ENCODE measurements at places on chromosomes 1 and 21.
A peak's percentile ranks its signal among the peaks of the same experiment; 100 is the strongest.

- DNase-seq = peak; percentile 84
Measured at GRCh38 chr1:173202424-173203145, 4.5 kb downstream of the TNFSF4 start.

DNA sequence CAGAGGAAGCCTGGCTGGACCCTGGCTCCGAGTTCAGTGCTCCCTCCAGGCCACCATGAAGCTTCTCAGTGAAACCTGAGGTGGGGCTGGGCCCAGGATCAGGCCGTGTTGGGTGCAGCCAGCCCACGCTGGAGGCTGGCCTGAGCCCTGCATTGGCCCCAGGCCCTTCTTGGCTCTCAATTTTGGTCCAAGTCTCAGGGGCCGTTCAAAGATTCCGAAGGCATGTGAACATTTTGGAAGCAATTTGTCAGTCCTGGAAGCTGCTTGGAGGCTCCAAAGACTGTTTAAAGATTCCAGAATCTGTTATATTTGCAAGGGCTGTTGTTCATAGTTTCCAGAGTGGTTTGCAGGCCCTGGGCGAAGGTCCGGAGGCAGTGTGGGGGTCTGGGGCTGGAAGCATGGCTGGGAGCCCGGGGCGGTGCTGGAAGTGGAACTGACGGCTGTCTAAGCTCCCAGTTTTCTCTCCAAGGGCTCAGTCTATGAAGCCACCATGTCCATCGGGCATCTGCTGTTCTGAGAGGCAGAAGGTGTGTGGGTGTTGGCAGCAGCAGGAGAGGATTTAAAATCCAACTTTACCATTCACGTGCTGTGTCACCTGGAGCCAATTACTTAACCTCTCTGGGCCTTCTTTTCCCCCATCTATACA is 104.9 kb downstream of the EPHB2 start:
- no peak for DNase-seq

DNA sequence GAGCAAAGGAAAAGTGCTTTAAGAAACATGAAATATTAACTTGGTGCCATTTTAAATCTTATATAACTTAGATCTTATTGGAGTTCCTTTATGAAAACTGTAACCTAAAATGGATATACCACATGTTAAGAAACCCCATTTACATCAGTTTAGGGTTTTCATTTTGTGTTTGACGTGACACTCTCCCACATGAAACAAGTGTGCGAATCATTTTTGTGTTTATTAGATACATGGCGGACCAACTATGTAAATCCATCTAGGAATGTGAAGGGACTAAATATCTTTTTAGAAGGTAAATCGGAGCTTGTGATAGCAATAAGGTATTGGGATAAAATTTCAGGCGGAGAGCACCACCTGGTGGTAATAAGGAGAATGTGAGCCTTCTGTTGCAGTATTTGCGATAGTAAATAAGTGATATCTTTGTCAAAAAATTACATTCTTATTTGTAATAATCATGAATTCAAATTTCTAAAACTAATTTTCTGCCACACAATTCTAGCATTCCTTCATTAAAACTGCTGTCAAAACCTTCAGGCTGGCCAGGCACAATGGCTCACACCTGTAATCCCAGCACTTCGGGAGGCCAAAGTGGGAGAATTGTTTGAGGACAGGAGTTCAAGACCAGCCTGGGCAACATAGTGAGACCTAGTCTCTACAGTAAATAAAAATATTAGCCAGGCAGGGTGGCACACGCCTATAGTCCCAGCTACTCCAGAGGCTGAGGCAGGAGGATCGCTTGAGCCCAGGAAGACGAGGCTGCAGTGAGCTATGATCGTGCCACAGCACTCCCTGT is 31.3 kb downstream of the SMAP2 start:
- DNase-seq = no peak

DNA sequence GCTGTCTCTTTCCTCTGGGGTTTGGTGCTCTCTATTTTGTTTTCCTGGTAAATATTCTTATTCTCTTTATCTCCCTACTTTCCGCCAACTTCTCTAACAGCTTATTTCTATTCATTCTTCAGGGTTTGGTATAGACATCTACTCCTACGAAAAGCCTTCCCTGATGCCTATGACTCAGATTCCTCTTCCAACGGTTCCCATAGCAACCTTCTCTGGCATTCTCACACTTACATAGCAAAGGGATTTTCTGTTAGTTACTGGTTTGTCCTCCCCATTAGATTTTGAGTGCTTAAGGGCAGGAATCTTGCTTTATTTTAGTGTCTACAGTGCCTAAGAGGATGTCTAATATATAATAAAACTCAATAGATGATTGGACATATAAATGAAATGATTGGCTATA is 407.6 kb upstream of the DEPDC1 start:
- DNase-seq = no peak

DNA sequence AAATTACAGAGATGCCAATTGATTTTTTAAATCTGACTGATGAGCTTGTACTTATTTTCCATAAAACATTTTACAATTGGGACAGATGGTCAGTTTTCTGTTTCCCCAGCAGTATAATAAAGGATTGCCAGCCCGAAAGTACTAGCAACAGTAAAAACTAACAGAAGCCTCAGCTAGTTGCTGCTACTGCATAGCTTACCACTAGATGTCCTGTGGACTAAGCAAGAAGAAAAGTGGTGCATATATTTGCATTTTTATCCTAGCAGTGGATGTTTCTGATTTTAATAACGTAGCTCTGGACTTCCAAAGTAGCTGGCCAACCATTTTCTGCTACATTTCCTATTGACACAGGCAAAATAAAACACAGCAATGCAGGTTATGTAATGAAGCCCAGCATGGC is 241.5 kb downstream of the BARHL2 start:
- no peak for DNase-seq

DNA sequence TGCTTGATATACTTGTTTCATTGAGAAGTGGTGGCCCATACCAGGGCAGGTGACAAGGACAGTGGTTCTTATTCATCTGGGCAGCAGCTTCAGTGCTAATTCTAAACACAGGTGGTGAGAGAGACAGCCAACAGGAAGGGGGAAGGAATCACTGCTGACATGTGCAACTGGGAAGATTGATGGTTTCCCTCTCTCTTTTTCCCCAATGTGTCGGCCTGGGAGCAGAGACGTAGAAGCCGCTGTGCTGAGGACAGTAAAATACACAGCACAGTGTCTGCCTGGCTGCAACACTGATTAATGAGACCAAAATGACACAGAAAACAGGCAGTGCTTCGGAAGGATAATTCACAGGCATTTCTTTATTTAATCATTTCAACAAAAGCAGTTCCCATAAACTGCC is 48.8 kb downstream of the WARS2 start:
- DNase-seq = peak; percentile 23

GRCh38 chr1:11670747-11671146 is 6.7 kb downstream of the FBXO6 start:
- DNase-seq = no peak

GRCh38 chr1:62997884-62998283 is 214.0 kb downstream of the ATG4C start:
- no peak for DNase-seq

- DNase-seq = no peak
Measured at GRCh38 chr1:178417858-178418257, 78.9 kb downstream of the CLEC20A start.

DNA sequence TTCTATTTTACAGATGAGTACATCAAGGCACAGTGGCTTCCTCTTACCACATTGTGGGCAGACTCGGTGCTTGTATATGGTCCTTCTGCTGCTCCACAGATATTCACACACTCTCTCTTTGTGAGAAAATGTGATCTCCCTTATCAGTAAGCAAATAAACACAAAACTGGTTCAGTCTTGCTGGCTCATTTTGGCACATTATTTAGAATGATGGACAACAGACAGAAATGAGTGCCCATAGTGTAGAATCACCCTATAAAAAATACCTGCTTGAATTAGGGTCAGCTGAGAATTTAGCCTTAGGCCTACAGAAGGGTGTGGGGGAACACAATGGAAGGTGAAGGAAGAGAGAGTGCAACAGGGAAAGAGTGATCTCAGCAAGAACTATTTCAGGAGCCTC is 423.1 kb downstream of the HLX start:
- no peak for DNase-seq

DNA sequence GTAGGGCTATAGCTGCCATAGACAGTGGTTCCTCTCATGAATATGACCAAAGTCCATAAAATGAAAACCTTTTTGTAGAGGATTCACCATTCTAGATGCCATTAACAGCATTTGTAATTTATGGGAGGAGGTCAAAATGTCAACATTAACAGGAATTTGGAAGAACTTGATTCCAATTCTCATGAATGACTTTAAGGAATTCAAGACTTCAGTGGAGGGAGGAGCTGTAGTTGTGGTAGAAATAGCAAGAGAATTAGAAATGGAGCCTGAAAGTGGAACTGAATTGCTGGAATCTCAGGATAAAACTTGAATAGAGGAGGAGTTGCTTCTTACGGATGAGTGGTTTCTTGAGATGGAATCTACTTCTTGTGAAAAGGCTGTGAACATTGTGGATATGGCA is 65.4 kb upstream of the ESRRG start:
- DNase-seq = no peak

- no peak for DNase-seq
Measured at GRCh38 chr1:30125021-30125820, 598.2 kb downstream of the MATN1 start.

GRCh38 chr1:204076891-204077290 is 4.0 kb downstream of the SOX13 start:
- no peak for DNase-seq

- no peak for DNase-seq
Measured at GRCh38 chr1:228969953-228970800, 234.9 kb downstream of the RHOU start.

- no peak for DNase-seq
Measured at GRCh38 chr1:93427656-93428055, 20.3 kb upstream of the FNBP1L start.

- DNase-seq = peak; percentile 55
Measured at GRCh38 chr1:205226868-205227583, 720 bp upstream of the TMCC2 start.

- DNase-seq = no peak
Measured at GRCh38 chr1:22628698-22629444, 7.6 kb upstream of the C1QA start.

- DNase-seq = no peak
Measured at GRCh38 chr1:151238467-151238739, 16.1 kb upstream of the PSMD4 start.

GRCh38 chr1:14339288-14339687 is 259.2 kb upstream of the KAZN start:
- no peak for DNase-seq

- no peak for DNase-seq
Measured at GRCh38 chr21:43782431-43783097, 6.5 kb upstream of the CSTB start.

DNA sequence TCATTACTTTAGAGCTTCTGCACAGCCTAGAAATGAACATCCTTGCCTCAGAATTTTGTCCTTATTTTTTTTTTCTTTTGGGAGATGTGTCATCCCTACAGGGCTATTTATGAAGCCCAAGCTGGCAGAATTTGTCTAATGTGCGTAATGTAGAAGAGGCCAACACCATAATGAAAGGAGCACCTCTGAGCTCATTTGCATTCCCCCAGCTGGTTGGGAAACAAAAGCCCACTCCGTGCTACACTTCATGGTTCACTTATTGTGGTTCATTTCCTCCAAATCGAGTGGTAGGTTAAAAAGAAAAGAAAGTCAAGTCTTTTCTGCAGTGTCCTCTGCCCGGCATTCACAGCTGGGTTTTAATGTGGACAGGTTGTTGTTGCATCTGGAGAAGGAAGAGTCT is 73.5 kb downstream of the KAZN start:
- no peak for DNase-seq
